ENCODE measurements at places on chromosomes 2 and 18. TPM values are rescaled to one million over a fixed set of nuclear protein-coding genes. Genes with fewer than 3 reads are reported as not detected.
A peak's percentile ranks its signal among the peaks of the same experiment; 100 is the strongest.

DNA sequence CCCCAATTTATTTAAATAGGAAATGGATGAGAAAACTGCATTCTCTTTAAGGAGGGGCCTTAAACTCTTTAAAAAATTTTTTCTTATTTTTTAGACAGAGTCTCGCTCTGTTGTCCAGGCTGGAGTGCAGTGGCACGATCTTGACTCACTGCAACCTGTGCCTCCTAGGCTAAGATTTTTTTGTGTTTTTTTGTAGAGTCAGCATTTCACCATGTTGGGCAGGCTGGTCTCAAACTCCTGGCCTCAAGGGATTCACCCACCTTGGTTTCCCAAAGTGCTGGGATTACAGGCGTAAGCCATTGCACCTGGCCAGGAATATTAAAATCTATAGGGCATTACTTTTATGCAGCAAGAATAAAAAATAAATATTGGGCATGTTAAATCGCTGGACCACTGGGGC is 56.0 kb downstream of the GALR1 start:
- H3K27ac ChIP-seq, result no peak overlapping the region
- H3K4me3 ChIP-seq, result no peak overlapping the region
- no peaks in the 10 kb centered on the region for H3K36me3 ChIP-seq
- DNase-seq, result no peak
- H3K27me3 ChIP-seq, result peaks cover 75% of the 10 kb centered on the region

- H3K4me3 ChIP-seq, result no peak overlapping the region
- no peaks in the 10 kb centered on the region for H3K27me3 ChIP-seq
- peaks cover 3% of the 10 kb centered on the region for H3K36me3 ChIP-seq
- DNase-seq, result no peak
Measured at GRCh38 chr2:234218266-234219045, 168.0 kb downstream of the SPP2 start.

- peaks cover 18% of the 10 kb centered on the region for H3K27me3 ChIP-seq
- H3K27ac ChIP-seq, result no peak overlapping the region
- no peaks in the 10 kb centered on the region for H3K4me1 ChIP-seq
- H3K4me3 ChIP-seq, result no peak overlapping the region
Measured at GRCh38 chr2:216560838-216561270, 62.2 kb downstream of the RPL37A start.

DNA sequence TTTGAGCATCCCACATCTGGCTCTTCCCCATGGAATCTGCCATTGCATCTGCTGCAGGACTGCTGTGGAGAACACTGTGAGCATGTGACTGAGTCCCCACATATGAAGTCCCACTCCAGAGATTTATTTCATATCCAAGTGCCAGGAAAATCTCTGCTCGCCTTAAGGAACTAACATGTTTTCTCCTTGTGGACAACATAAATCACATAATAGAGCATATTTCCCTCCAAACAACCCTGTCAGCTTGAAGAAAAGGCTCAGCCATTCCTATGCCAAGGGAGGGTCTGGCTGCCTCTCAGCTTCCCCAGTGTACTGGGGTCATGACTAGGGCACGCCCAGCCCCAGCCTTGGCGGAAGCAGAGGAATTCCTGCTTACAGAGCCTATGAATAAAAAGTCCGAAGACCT is 193.7 kb downstream of the DNER start:
- H3K27me3 ChIP-seq, result no peaks in the 10 kb centered on the region
- DNase-seq, result no peak
- H3K4me1 ChIP-seq, result no peaks in the 10 kb centered on the region
- H3K4me3 ChIP-seq, result no peak overlapping the region
- H3K36me3 ChIP-seq, result no peaks in the 10 kb centered on the region
- no peak overlapping the region for H3K27ac ChIP-seq

DNA sequence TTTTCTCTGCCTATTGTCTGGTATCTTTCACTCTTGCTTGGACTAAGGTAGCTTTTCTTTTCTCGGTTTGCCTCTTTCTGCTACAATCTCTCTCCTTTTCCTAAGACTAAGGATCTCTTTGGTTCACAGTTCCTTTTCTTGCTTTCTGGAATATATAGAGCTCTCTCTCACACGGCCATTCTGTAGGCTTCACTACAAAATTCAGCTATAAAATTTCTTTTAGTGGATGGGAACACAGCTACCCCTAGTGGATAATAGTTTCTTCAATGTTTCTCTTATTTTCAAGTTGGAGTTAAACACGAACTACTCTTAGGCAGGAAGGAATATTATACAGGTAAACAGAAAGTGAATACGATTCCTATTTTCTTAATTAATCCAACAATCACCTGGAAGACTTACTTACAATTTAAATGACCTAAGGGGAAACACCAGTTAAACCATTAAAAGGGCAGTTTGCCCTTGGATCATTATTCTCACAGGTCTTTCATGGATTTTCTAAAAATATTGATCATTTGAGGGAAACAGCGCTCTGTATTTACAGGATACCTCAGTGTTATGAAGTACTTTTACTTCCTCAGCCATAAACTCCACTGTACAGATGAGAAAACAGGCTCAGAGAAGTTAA is 140.5 kb downstream of the LRP2 start:
- H3K27ac ChIP-seq, result no peak overlapping the region
- no peak for DNase-seq
- no peaks in the 10 kb centered on the region for H3K4me1 ChIP-seq
- H3K4me3 ChIP-seq, result no peak overlapping the region
- no peaks in the 10 kb centered on the region for H3K27me3 ChIP-seq

DNA sequence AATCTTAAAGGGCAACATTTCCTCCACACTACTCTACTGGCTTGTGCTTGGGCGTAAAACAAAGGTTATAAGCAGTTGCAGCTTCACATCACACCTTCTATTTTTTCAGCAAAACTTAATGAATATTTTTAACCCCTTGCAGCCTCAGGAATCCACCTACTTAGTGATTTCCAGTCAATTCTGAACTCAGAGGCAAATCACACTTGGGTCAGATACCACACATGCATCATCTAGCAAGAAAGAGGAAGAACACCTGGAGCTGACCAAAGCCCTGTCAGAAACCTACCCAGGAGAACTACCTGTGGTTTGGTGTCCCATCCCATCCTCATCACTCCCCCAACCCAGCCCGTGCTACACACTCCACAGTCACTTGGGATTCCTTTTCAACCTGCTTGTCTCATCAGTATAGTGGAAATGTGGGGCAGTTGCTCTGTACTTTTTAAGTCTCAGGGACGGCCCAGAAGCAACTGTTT is 25.5 kb downstream of the PIAS2 start:
- H3K27ac ChIP-seq, result no peak overlapping the region
- H3K27me3 ChIP-seq, result no peaks in the 10 kb centered on the region
- H3K4me1 ChIP-seq, result no peaks in the 10 kb centered on the region
- no peak for DNase-seq

DNA sequence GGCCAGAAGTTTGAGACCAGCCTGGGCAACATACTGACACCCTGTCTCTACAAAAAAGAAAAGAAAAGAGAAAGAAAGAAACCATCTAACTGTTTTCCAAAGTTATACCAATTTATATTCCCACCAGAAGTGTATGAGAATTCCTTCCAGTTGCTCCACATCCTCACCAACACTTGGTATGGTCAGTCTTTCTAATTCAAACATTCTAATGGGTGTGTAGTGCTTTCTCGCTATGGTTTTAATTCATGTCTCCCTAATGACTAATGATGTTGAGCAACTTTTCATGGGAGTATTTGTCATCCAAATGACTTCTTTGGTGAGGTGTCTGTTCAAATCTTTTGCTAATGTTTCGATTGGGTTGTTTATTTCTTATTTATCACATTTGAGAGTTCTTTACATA is 10.5 kb upstream of the B3GNT7 start:
- H3K27ac ChIP-seq, result no peak overlapping the region
- H3K36me3 ChIP-seq, result peaks cover 5% of the 10 kb centered on the region
- H3K4me3 ChIP-seq, result no peak overlapping the region
- no peak for DNase-seq

DNA sequence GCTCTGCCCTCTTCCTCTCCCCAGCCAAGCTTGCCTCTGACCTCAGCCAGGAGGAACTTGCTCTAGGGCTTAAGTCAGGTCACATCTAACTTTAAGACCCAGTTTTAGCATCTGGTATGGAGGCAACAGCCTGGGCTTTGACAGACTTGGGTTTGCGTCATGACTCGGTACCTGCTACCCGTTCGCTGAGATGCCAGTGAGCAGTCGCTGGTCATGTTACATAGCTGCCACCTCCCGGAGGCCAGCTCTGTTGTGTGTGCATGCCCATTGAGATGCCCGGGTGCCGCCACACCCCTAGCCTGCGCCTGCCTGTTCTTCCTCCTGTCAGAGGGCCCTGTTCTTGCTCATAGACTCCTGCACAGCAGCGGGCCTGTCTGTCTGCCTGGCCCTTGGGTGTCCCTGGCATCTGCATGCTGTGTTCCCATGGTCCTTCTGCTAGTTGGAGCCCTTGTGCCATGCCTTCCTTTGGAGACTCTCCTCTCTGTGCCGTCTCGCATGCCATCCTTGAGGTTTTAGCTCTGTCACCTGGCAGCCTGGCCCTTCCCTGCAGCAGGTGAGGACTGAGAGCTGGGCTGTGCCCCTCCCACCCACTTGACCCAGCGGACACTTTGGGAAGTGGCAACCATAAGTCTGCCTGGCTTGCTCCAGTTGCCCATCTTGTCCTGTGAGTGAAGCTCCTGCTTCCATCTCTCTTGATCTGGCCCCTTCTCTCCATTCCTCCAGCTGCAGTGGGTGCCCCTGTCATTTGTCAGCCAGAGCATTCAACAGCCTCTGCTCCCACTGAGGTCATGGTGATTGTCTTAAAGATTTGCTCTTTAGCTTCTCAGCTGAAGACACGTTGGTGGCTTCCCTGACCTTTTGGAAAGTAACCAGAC is 24.9 kb downstream of the ASAP2 start:
- peak overlapping the region; percentile 23 for H3K4me3 ChIP-seq
- no peaks in the 10 kb centered on the region for H3K27me3 ChIP-seq
- H3K27ac ChIP-seq, result peak overlapping the region; percentile 9
- H3K4me1 ChIP-seq, result peaks cover 91% of the 10 kb centered on the region

DNA sequence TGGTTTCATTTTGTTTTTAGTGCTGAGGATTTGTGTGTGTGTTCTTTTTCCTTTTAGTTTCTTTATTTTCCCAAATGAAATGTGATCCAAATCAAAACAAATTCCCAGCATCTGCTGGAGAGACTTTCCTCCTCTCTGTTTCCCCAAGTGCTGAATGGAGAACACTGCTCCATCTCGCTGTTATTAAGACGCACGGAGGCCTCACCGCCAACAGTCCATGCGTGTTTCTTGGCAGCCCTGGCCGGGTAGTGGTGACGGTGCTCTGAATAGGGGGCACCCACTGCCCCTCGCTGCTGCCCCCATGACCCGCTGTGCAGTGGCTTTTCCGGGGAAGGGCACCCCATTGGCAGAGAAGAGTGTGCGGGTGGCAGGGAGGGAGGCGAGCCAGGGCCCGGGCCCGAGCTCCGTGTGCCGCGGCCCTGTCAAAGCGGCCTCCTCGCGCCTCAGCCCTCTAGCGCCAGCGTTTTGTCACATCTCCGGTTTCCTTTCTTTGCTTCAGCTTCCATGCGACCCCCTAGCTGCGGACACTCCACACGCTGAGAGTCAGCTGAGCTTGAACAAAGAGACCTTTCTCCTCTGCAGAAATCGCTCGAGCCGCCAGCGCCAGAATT is 473.7 kb upstream of the SALL3 start:
- H3K27ac ChIP-seq, result no peak overlapping the region
- H3K27me3 ChIP-seq, result no peaks in the 10 kb centered on the region
- H3K4me3 ChIP-seq, result no peak overlapping the region
- no peak for DNase-seq

DNA sequence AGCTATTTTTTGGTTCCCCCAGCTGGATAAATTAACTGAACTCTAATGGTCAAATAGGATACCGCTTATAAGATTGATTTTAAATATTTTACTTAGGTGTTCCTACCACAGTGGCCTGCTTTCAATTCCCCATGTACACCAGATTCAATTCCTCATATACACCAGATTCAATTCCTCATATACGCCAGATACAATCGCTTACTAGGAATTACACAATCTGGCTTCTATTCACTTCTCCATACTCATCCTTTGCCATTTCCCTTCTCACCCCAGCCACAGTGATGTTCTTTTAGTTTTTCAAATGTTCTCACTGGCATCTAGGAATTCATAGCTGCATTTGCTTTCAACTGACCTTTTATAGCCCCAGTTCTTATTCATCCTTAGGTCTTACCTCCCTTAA is 66.5 kb downstream of the SLC40A1 start:
- no peak overlapping the region for H3K4me3 ChIP-seq
- no peak for DNase-seq
- H3K27me3 ChIP-seq, result no peaks in the 10 kb centered on the region
- H3K36me3 ChIP-seq, result no peaks in the 10 kb centered on the region
- no peak overlapping the region for H3K27ac ChIP-seq

Gene KIAA2012
- total RNA-seq, result 0.17 TPM

Gene OTOS
- total RNA-seq, result not detected

Gene SERPINB13
- not detected for total RNA-seq
